Activated CD8-positive, alpha-beta memory T cell treated with anti-CD3 and anti-CD28 coated beads for 4 hours (primary cell): ENCODE measurements at places on chromosomes 13 and 19.
A peak's percentile ranks its signal among the peaks of the same experiment; 100 is the strongest.

GRCh38 chr19:31109636-31110035 is 239.6 kb downstream of the TSHZ3 start:
- DNase-seq, result no peak

DNA sequence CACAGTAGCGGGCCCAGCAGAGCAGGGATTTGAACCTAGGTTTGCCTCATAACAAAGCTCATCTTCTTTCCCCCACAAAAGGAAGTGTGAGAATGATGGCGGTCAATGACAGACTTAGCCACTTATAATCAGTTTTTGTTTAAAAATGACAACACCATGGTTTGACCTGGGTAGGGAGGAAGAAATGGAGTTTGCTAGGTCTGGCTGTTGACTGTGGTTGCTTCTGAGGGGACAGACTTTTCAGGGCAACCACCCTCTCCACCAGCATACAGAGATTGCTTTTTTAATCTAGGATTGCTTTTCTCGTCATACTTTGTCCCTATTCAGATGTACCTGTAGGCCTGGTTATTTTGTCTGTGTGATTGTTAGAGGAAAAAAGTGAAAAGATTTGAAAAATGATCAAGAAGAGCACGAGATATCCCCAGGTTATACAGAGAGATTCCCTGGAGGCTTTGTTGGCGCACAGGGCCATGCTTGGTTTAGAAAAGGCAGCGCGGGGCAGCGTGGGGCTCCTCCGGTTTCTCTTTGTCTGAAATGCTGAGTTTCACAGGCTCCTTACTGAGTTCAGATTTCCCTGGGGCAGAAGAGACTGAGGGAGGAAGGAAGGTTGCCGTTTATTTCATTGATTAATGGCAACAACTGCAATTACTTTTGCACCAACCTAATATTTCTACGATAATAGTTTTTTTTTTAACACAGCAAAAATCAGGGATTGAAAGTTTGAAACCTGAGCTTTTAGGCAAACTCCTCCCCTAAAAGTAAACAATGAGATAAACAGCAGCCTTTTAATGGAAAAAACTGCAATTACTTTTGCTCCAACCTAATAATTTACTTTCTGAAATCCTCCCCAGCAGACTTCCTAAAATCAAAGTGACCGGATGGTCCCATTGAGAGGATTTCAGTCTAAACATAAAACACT is 97.0 kb upstream of the RNF113B start:
- DNase-seq, result no peak

DNA sequence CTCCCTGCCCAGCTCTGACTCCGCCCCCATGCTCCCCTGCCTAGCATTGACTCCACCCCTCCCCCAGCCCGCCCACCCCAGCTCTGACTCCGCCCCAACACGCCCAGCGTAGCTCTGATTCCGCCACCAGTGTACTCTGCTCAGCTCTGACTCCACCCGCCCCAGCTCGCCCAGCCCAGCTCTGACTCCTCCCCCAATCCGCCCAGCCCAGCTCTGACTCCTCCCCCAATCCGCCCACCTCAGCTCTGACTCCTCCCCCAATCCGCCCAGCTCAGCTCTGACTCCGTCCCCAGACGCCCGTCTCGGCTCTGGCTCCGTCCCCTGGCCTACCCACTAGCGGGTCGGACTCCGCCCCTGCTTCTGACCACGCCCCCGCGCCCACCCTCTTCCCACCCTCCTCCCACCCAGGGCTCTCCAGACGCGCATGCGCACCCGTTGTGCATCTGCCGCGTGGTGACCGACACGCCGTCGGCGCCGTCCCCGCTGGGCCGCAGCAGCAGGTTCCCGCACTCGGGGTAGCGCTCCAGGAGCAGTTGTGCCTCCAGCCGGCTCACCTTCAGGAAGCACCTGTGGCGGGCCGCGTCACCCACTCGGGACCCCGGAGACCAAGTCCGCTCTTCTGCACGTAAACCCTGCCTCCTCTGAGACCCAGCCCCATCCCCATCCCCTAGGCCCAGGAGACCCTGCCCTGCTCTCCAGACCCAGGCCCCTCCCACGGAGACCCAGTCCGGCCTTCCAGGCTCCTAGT is 10.2 kb downstream of the STAP2 start:
- peak; percentile 90 for DNase-seq

- DNase-seq, result no peak
Observed at GRCh38 chr13:48563626-48564025, 30.7 kb upstream of the RCBTB2 start.

DNA sequence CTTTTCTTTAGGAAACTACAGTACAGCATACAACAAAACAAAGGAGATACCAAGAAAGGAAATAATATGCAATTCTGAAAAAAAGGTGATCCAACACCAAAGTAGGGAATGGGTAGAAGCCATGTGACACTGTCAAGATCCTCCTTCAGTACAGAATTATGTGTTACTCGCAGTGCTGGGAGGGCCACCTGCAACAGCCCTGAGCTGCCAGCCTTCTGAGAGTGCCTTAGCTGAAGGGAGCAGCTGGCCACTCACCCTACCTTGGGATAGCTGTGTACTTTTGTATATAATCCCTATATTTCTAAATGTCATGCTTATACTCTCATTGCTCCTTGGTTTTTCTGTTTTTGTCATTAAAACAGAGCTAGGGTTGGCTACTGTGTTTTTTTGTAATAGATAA is 1518.2 kb upstream of the PCDH20 start:
- no peak for DNase-seq

DNA sequence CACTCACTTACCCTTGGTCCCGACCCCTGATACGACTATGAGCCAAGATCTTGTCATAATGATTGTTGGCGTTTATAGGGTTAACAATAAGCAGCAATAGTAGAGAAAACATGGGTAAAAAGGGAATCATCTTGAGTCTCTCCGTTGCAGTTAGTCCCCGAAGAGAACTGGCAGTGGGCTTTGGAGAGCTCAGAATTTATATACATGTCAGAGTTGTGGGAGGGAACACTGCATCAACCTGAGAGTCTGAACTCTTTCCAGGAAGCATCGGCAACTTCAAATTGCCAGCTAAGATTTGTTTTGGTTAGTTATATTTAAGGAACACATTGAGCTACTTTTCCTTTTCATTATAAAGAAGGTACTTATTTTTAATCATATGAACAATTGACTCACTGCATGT is at the start of gene POSTN:
Gene POSTN (minus strand): TSS at position 172 of the 400 bp plus-strand sequence. CDS start 42 bp downstream, at position 130.
- no peak for DNase-seq
